ENCODE measurements at places on chromosomes 2 and 18. TPM values are rescaled to one million over a fixed set of nuclear protein-coding genes. Genes with fewer than 3 reads are reported as not detected.

DNA sequence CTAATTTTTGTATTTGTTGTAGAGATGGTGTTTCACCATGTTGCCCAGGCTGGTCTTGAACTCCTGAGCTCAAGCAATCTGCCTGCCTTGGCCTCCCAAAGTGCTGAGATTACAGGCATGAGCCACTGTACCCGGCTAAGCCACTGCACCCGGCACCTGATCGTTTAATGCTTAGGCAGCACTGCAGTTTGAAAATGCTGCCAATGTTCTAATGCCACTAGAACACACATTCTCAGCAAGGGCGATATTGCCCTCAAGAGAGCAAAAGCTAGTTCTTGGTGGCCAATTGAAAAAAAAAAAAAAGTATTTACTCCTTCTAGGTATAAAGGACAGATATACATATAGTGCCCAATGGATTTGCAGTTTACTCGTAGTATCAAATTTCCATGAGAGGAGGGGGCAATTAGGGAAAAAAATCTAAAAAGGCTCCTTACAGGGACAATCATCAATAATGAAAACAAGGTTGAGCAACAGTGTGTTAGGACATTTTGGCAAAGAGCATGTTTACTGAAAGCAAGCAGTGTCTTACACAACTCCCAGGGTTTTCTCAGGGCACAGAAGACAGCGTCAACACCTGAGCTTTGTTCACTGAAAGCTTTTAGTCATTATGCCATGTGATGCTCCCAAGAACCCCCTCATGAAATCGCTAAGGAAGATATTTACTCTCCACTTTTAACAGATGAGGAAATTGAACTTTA, 199.9 kb upstream of the PKDCC start:
- no peak overlapping the region for H3K27ac ChIP-seq
- H3K27me3 ChIP-seq = peaks cover 34% of the 10 kb centered on the region
- H3K36me3 ChIP-seq = no peaks in the 10 kb centered on the region
- DNase-seq = peak; percentile 42

DNA sequence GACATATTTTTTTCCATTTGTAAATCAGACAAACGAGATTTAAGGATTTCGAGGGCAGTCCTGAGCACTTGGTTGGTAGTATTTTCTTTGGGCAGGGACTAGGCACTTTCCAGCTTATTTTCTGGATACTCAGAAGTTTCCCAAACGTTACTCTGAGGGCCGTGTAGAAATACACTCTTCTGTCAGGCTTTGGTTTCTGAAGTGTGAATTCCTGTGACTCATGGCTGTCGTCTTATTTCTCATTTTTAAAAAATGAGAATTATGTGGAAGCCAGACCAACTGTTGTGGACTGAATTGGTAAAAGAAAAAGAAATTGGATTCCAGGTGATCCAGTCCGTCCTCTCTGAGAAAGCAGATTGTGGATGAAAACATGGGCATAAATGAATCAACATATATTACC, 658.6 kb upstream of the FANCL start:
- H3K4me3 ChIP-seq = no peak overlapping the region
- DNase-seq = peak; percentile 52
- no peaks in the 10 kb centered on the region for H3K27me3 ChIP-seq
- no peaks in the 10 kb centered on the region for H3K36me3 ChIP-seq
- H3K27ac ChIP-seq = no peak overlapping the region
- H3K4me1 ChIP-seq = peaks cover 7% of the 10 kb centered on the region

GRCh38 chr2:108943751-108944150, 45.3 kb downstream of the EDAR start:
- H3K27me3 ChIP-seq = peaks cover 53% of the 10 kb centered on the region
- no peaks in the 10 kb centered on the region for H3K36me3 ChIP-seq
- no peak overlapping the region for H3K4me3 ChIP-seq

GRCh38 chr2:215845839-215846586, 167.3 kb downstream of the MREG start:
- peaks cover 15% of the 10 kb centered on the region for H3K4me1 ChIP-seq
- no peaks in the 10 kb centered on the region for H3K36me3 ChIP-seq
- H3K27me3 ChIP-seq = no peaks in the 10 kb centered on the region

DNA sequence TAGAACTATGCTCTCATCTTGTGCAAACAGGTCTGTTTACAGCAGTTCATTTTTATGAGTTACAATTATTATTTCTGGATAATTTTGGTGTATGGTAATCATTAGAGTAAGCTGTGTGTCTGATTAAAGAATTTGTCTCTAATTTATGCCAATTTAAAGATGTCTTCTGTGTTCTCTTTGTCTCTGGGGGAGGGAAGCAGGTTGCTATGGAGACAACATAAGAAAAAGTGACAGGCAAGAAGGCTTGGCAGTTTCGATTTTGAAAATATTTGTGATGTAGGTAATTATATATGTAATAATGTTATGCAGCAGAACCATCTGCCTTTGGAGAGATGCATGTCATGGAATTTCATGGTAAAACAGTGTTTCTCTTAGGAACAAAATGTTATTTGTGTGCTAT, 78.2 kb downstream of the SH3RF3 start:
- no peaks in the 10 kb centered on the region for H3K36me3 ChIP-seq
- H3K4me3 ChIP-seq = no peak overlapping the region
- H3K4me1 ChIP-seq = peaks cover 22% of the 10 kb centered on the region
- no peak overlapping the region for H3K27ac ChIP-seq
- H3K27me3 ChIP-seq = no peaks in the 10 kb centered on the region
- DNase-seq = no peak

- no peak overlapping the region for H3K27ac ChIP-seq
- H3K27me3 ChIP-seq = peaks cover 1% of the 10 kb centered on the region
- DNase-seq = no peak
- no peak overlapping the region for H3K4me3 ChIP-seq
- no peaks in the 10 kb centered on the region for H3K36me3 ChIP-seq
Observed at GRCh38 chr2:102597788-102598187, 21.6 kb upstream of the SLC9A2 start.

Gene GPBAR1
- total RNA-seq = not detected

Gene RNF144A
- 0.28 TPM for total RNA-seq

Gene REG1B
- not detected for total RNA-seq

Gene FBXO48
- total RNA-seq = 0.18 TPM

DNA sequence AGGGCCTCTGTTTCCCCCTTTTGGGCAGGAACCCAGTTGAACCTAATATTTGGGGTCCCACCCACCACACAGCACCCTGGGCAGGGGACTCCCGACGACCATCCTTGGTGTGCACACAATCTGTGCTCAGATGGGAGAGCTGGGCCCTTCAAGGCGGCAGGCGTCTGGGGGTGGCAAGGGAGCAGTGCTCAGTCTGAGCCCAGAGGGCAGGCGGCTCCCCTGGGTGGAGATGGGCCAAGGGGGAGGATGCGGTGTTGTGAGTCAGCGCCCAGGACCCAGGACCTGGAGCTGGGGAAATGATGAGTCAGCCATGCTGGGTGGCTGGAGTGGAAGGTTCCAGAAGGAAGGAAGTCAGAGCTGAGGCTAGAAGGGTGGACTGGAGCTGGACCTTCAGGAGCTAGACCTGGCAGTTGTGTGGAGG, 3.8 kb downstream of the PROM2 start:
- H3K27ac ChIP-seq = no peak overlapping the region
- no peaks in the 10 kb centered on the region for H3K27me3 ChIP-seq
- no peak overlapping the region for H3K4me3 ChIP-seq
- H3K4me1 ChIP-seq = no peaks in the 10 kb centered on the region

DNA sequence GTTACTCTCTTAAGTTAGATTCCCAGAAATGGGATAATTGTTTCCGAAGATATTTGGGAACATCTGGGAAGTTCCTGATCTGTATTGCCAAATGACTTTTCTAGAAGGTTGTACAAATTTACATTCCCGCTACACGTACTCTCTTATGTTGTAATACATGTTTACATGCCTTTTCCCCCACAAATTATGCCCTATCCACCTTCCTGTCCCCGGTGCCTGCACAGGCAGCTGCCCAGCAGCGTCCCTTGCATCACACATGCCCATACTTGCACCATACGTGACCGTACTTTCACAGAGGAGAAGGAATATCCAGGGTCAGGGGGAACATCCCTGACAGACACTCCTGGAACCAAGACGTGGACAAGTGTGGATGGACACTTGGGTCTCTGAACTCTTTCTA, 24.2 kb upstream of the KLF11 start:
- H3K27me3 ChIP-seq = peaks cover 8% of the 10 kb centered on the region
- H3K4me1 ChIP-seq = peaks cover 2% of the 10 kb centered on the region
- no peaks in the 10 kb centered on the region for H3K36me3 ChIP-seq
- no peak overlapping the region for H3K4me3 ChIP-seq
- DNase-seq = peak; percentile 37
- no peak overlapping the region for H3K27ac ChIP-seq

Gene SAG
- total RNA-seq = not detected

GRCh38 chr18:77012806-77013541, 119.6 kb downstream of the MBP start:
- no peaks in the 10 kb centered on the region for H3K4me1 ChIP-seq
- H3K4me3 ChIP-seq = no peak overlapping the region
- H3K36me3 ChIP-seq = peaks cover 3% of the 10 kb centered on the region
- no peaks in the 10 kb centered on the region for H3K27me3 ChIP-seq
- no peak overlapping the region for H3K27ac ChIP-seq
- DNase-seq = no peak

GRCh38 chr2:37507703-37508102, 163.3 kb downstream of the QPCT start:
- H3K4me1 ChIP-seq = peaks cover 18% of the 10 kb centered on the region
- peak; percentile 82 for DNase-seq
- H3K27ac ChIP-seq = no peak overlapping the region
- no peak overlapping the region for H3K4me3 ChIP-seq
- no peaks in the 10 kb centered on the region for H3K27me3 ChIP-seq
- no peaks in the 10 kb centered on the region for H3K36me3 ChIP-seq

- peak; percentile 17 for DNase-seq
- peaks cover 22% of the 10 kb centered on the region for H3K36me3 ChIP-seq
- H3K27ac ChIP-seq = no peak overlapping the region
- H3K4me1 ChIP-seq = no peaks in the 10 kb centered on the region
- no peaks in the 10 kb centered on the region for H3K27me3 ChIP-seq
Observed at GRCh38 chr2:201285499-201285898, 25.2 kb downstream of the CASP8 start.

DNA sequence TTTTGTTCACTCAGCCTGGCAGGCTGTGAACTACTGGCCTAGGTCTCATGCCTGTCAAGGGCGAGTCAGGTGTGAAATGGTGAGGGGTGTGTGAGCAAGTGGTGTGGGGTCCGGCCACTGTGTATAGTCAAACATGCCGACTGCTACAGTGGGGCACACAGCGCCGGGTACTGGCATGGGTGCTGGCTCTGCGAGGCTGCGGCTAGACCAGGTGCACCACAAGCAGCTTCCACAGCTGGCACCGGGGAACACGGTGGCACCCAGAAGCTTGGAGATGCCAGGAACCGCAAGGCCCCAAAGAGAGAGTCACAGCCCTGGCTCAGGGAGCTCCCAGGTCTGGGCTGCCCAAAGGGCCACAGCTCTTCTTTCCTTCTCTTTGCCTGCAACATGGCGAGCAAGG, 49.7 kb downstream of the CCDC68 start:
- H3K27ac ChIP-seq = no peak overlapping the region
- no peak overlapping the region for H3K4me3 ChIP-seq
- no peak for DNase-seq
- 0 out of 2 replicates have a peak, but pooled peaks cover 2% of the 10 kb centered on the region for H3K4me1 ChIP-seq
- peaks cover 3% of the 10 kb centered on the region for H3K36me3 ChIP-seq

- H3K36me3 ChIP-seq = no peaks in the 10 kb centered on the region
- no peak for DNase-seq
- no peaks in the 10 kb centered on the region for H3K27me3 ChIP-seq
- no peaks in the 10 kb centered on the region for H3K4me1 ChIP-seq
- H3K27ac ChIP-seq = no peak overlapping the region
- no peak overlapping the region for H3K4me3 ChIP-seq
Observed at GRCh38 chr18:38606841-38607240, 1041.2 kb upstream of the CELF4 start.

DNA sequence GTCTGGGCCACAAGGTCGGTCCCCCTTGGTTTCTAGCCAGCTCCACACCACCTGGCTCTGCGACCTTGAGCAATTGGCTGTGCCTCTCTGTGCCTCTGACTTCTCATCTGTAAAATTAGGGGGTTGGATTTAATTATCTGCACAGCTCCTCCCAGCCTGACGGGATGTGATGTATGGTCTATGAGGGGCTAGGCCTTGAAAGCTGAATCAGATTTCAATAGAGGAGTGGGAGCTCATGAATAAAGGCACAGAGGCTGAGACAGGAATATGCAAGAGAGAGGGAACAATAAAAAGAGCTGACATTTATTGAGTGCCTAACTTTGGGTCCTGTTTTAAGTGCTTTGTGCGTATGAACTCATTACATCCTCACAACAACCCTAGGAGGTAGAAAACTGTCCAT, 104.7 kb downstream of the ALK start:
- no peaks in the 10 kb centered on the region for H3K4me1 ChIP-seq
- H3K36me3 ChIP-seq = no peaks in the 10 kb centered on the region
- no peak for DNase-seq
- no peak overlapping the region for H3K27ac ChIP-seq

GRCh38 chr2:164954186-164954585, 1.1 kb downstream of the SLC38A11 start:
- peaks cover 1% of the 10 kb centered on the region for H3K4me1 ChIP-seq
- H3K27me3 ChIP-seq = peaks cover 5% of the 10 kb centered on the region
- no peak for DNase-seq
- H3K27ac ChIP-seq = no peak overlapping the region
- H3K36me3 ChIP-seq = no peaks in the 10 kb centered on the region
- H3K4me3 ChIP-seq = no peak overlapping the region

DNA sequence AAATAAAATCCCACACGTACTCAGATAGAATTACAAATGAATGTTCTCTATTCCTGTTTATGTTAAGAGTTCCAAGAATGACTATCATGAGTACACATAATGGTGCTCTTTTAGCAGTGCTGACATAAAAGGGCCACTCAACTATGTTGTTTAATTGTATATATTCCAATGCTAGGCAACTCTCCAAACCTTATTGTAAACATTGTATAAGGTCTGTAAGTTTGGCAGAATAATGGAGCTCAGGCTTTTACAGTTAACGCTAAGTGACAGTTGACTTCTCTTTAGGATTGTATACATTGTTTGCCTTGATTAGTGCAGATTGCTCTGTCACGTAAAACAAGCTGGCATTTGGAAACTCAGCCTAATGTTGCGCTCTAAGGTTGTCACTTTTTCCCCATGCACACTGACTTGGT, 20.8 kb downstream of the RBMS1 start:
- H3K27ac ChIP-seq = peak overlapping the region; percentile 68
- peak; percentile 94 for DNase-seq
- no peaks in the 10 kb centered on the region for H3K36me3 ChIP-seq

Gene WDR35
- 8.1 TPM for total RNA-seq

Gene ZNF892
- total RNA-seq = 2.7 TPM

Gene RNF138
- total RNA-seq = 44.7 TPM

Gene RPRM
- not detected for total RNA-seq

Data from IMR-90 (cell line).